ENCODE measurements at places on chromosomes 13 and 19. TPM values are rescaled to one million over a fixed set of nuclear protein-coding genes. Genes with fewer than 3 reads are reported as not detected.

DNA sequence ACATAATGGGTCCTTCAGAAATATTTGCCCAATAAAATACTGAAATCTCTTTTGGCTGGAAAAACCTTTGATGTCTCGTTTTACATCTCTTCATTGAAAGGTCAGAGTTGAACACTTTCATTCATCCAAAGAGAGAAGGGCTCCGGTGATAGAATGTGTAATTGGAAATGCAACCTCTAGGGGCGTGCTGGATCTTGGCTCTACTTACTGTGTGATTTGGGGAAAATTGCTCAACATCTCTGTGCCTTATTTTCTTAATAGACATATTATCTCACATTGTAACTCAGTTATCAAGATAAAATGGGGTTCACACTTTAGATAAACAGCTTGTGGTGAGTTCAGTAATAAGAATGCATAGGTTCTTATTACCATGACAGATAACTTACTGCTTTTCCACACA, 1444.1 kb downstream of the SLITRK5 start:
- H3K4me1 ChIP-seq: no peaks in the 10 kb centered on the region
- H3K4me3 ChIP-seq: no peak overlapping the region
- H3K27me3 ChIP-seq: no peaks in the 10 kb centered on the region
- DNase-seq: no peak
- no peaks in the 10 kb centered on the region for H3K36me3 ChIP-seq

DNA sequence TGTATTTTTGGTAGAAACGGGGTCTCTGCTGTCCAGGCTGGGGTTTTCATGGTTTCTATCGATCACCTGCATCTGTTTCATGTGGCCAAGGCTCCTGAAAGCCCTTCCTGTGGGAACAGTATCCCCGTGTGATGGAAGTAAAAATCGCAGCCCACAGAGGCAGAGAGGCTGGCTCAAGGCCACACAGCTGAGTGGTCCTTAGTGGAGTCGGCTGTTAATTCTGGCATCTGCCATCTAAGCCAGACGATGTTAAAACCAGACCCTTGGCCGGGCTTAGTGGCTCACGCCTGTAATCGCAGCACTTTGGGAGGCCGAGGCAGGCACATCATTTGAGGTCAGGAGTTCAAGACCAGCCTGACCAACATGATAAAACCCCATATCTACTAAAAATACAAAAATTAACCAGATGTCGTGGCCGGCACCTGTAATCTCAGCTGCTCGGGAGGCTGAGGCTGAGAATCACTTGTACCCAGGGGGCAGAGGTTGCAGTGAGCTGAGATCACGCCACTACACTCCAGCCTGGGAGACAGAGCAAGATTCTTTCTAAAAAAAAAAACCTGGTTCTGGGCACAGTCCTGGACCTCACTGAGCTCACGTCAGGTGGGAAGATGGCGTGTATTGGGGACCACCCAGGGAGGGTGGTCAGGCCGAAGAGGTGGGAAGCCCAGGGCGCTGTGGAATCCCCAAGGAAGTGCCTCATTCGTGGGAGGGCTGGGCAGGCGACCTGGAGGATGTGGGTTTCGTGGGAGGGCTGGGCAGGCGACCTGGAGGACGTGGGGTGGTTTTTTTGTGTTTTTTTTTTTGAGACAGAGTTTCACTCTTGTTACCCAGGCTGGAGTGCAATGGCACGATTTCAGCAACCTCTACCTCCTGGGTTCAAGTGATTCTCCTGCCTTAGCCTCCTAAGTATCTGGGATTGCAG, 18.5 kb upstream of the MISP start:
- DNase-seq: no peak
- H3K4me1 ChIP-seq: no peaks in the 10 kb centered on the region
- H3K27me3 ChIP-seq: no peaks in the 10 kb centered on the region
- no peak overlapping the region for H3K4me3 ChIP-seq

Gene AXL
- 466 TPM for total RNA-seq

DNA sequence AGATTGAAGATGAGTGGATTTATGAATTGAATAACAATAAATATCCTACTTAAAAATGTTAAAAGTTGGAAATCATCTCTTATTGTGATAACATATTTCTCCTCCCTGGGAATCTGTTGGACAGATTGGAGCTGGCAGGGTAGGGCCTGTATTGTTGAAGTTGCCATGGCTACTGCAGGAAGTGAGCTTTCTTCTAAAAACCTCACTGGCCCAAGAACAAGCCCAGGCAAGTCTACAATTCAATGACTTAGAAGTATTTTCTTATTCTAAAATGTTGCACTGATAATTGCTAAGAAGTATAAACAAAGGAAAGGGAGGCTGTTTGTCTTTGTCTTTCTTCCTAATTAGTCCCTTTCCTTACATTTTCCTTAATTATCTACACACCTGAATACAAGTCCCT, 112.1 kb downstream of the DLEU7 start:
- DNase-seq: peak; percentile 54
- H3K4me3 ChIP-seq: no peak overlapping the region
